Activated effector memory CD4-positive, alpha-beta T cell treated with anti-CD3 and anti-CD28 coated beads, Interleukin-2, amount 50 U/mL, for 16 hours (primary cell): ENCODE measurements at places on chromosomes 5 and 9.

GRCh38 chr9:406886-407654 is 192.4 kb downstream of the DOCK8 start:
- DNase-seq = no peak

DNA sequence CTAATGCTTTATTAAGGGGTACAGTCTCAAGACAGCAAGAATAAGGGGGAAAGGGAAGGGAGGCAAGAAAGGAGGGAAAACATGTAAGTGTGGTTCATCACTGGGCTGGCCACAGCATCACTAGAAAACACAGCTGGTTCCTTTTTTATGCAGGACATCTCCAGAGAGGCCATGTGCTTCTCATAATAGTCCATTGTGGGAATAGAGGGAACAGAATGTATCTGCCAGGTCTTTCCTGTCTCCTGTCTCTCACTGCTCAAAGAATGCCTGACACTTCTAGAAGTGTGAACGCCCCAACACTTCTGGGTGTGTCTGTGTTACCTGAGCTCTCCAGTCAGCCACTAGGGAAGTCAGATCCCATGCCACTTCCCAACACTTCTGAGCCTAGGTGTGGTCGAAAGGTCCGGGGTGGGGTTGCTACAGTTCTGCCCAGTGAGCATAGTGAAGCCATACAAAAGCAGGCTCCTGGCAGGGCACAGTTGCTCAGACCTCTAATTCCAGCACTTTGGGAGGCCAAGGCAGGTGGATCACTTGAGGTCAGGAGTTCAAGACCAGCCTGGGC is 255.6 kb upstream of the SLC30A5 start:
- DNase-seq = no peak

- DNase-seq = no peak
These were observed 67.1 kb upstream of the UNC5A start for GRCh38 chr5:176743136-176743861.

DNA sequence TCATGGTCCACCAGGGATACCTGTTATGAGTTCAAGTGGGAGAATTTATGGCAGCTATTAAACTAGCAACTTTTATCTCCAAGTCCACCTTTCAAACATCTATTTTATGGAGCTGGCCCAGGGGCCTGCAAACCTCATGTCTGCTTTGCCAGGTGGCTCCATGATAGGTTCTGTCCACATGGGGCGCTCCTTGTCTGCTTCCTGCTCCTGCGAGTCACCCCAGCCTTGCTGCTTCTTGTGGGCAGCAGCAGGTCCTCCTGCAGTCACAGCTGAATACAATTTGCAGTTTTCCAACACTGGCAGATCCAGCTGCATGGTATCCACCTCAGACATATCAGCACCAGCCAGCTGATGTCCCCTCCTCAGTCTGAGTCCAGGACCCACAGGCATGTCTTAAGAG is 39.6 kb upstream of the FRRS1L start:
- no peak for DNase-seq

GRCh38 chr5:2797160-2797559 is 45.7 kb upstream of the IRX2 start:
- no peak for DNase-seq

GRCh38 chr5:132669455-132669820 is 4.4 kb upstream of the IL4 start:
- DNase-seq = no peak

DNA sequence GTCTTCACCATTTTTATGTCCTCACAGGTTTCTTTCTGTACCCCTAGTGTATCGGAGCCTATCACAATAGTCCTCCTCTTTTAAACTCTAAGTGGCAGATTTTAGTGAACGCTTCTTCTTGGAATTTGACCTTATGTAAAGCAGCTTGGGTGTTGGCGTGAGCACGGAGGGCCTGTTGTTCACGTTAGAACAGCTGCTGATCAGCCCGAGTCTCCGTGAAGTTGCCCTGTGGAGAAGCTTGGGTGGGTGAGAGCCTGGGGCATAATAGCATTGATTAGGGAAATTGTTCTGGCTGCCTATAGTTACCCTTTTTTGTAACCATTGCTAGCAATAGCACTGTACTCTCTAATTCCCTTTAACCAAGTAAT is 167.0 kb upstream of the OTULINL start:
- DNase-seq = no peak

DNA sequence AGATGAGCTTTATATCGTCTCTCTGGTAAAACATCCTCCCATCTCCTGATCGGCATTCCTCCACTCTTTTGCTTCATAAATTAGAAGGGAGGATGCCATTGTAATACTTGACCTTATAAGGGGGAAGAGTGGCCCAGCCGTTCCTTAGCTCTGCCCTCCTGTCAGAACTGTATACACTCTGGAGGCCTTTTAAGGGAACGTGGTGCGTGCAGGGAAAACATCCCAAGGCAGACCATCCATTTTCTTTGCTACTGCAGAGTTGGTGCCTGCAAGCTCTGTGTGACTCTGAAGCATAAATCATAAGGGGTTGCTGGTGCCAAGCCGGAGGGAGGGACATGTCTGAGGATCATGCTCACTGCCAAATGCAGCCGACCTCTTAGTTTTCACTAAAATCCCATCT is 90.4 kb downstream of the PGM5 start:
- no peak for DNase-seq

GRCh38 chr5:6236858-6237481 is 141.4 kb downstream of the MED10 start:
- DNase-seq = no peak

DNA sequence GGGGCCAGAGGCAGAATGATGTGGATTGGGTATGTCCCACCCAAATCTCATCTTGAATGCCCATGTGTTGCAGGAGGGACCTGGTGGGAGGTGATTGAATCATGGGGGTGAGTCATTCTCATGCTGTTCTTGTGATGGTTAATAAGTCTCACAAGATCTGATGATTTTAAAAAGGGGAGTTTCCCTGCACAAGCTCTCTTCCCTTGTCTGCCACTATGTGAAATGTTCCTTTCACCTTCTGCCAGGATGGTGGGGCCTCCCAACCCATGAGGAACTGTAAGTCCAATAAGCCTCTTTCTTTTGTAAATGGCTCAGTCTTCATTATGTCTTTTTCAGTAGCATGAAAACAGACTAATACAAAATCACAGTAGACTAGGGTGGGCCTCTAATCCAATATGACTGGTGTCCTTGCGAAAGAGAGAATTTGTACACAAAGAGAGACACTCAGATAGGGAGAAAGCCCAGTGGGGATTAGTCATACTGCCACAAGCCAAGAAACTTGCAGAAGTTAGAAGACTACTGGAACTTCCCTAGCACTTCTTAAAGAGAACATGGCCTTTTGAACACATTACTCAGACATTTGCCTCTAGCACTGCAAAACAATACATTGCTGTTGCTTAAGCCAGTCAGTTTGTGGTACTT is 68.4 kb downstream of the ANXA1 start:
- no peak for DNase-seq

- no peak for DNase-seq
These were observed 56.3 kb downstream of the INSYN2B start for GRCh38 chr5:169923988-169924387.

DNA sequence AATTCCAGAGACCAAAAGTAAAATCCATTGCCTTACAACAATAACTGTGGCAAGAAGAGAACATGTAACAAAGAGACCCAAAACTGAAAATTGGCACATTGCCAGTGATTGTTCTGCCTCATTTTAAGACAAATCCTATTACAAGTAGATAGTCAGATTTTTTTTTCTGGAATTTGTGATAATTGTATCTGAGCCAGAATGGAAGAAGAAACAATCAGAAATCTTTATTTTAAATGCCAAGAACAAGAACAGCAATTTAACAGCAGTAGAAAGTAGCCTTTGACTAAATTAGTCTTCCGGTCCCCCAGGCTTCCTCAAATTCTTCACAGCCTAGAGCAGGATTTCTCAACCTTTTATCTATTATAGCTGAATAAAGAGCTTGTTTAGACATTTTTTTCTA is 106.7 kb upstream of the PTPN3 start:
- DNase-seq = no peak

DNA sequence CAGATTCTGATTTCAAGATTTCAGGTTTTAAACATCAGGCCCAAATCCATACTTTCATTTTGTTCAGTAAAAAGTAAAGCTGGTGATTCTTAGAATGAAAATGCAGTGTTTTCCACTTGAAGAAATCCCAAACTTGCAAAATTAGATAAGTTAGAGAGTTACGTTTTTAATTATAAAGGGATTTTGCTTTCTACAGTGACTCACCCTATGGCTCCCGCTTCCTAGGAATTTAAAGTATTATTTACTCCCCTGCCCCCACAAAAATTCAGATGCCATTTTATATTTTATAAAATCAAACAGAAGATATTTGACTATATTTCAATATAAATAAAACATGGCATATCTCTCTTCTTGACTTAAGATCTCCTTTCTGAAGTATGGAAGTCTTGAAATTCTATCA is 402.9 kb downstream of the ZSWIM6 start:
- no peak for DNase-seq

DNA sequence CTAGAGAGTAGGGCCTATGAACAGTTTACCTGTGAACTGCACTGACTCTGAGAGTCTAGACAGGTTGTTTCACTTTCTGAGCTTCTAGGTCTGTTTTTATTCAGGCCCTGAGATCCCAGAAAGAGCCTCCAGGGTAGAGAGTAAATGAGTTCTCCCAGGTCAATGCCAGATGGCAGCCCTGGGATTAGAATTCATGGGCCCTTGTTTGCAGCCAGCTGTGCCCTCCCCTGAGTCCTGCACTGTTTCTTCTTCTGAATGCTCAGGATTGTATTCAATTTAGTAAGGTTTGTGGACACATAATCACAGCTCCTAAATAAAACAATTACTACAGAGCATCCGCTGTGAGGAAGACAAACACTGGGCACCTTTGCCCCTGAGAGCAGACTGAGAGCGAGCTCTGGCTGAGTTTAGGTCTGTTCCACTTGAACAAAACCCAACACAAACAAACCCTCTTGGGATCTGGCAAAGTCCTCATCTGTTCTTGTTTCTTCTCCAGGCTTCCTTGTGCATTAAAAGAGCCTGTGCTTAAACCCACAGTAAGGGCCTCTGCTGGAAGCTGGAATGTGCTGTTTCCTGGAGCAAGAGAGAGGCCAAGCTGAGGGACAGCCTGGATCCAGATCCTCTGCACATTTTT is 29.9 kb downstream of the FAM219A start:
- DNase-seq = no peak

DNA sequence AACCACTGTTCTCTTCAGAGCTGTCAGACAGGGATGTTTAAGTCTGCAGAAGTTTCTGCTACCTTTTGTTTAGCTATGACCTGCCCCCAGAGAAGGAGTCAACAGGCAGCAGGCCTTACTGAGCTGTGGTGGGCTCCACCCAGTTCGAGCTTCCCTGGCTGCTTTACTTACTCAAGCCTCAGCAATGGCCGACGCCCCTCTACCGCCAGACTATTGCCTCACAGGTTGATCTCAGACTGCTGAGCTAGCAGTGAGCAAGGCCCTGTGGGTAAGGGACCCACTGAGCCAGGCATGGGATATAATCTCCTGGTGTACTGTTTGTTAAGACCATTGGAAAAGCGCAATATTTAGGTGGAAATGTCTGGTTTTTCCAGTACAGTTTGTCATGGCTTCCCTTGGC is 229.6 kb downstream of the TMEM167A start:
- DNase-seq = no peak

DNA sequence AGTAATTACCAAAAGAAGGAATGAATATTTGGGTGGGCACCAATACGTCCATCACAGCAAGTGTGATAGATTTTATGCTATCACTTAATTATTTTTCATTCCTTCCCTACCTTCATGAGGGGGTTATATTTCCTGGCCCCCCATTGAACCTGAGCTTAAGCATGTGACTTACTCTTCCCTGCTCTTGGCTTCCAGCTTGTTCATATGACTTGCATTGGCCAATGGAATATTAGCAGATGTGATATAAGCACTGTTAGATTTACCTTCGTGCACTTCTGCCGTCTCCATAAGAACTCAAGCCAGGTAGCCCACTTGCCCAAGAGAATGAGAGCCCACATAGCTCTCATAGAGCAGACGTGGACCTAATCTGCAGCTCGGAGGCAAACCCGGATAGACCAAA is 99.1 kb upstream of the SMARCA2 start:
- no peak for DNase-seq

DNA sequence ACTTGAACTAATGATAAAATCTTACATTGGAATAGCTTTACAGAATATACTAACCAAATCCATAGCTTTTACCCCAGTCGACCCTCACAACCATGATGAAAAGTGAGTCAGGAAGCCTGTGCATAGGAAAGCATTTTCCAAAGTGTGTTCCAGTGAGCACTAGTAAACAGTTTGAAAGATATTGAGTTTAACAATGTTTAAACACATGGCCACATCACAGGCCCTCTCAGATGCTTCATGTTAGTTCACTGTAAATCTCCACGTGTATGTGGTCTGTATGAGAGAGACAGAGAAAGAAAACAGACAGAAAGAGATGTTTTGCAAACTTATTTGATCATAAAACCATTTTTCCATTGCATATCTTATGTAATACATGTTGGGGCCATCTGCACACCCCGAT is 27.0 kb downstream of the PRUNE2 start:
- DNase-seq = no peak

DNA sequence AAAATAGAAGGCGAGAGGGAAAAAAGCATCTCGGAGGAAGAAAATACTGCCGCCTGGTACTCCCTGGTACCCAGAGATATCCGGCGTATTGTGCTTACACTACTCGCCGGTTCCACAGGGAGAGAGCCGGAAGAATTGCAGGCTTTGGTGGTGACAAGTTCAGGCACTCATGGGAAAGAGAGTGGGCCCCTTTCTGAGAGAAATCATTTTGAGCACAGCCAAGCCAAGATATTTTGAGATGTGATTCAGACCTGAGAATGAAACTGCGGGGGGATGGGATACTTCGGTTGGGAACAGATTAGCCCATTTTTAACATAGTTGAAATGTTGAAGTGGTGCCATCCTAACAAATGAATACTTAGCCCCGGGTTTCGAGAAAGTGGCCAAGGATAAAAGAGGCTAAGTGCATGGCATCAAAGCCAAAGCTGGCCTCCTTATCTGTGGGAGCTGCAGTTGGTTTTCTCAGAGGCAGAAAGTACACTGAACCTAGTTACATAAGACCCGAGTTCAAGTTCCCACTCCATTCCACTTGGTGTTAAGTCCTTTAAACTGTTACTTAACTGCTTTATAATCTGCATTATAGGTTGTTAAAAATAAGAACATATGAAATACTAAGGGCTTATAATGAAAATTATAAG is 62.7 kb downstream of the SLC1A3 start:
- DNase-seq = no peak

DNA sequence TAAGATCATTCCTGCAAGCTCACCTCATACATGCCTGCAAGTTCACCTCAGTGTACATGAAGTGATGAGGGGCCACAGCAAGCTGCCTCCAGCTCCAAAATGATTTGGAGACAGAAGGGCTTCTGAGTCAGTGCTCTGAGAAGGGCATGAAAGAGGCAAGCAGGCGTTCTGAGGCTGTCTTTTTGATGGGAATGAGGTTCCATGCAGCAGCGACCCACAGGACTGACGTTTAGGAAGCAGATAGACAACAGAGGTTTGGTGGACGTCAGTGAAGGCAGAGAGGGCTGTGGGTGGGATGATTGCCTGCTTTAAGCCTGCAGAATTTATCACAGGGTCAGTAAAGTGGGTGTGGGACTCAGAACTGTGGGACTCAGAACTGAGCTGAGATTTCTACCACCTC is 8.9 kb upstream of the SMIM32 start:
- DNase-seq = peak; percentile 12

GRCh38 chr5:124220418-124220817 is 526.0 kb downstream of the ZNF608 start:
- DNase-seq = no peak

GRCh38 chr5:180090098-180090768 is 18.7 kb upstream of the RNF130 start:
- DNase-seq = peak; percentile 91
